ENCODE measurements at places on chromosomes 7 and 10. TPM values are rescaled to one million over a fixed set of nuclear protein-coding genes. Genes with fewer than 3 reads are reported as not detected.

The PCBD1 gene
- 67.6 TPM for total RNA-seq

The MPP7 gene
- total RNA-seq: 30.4 TPM

DNA sequence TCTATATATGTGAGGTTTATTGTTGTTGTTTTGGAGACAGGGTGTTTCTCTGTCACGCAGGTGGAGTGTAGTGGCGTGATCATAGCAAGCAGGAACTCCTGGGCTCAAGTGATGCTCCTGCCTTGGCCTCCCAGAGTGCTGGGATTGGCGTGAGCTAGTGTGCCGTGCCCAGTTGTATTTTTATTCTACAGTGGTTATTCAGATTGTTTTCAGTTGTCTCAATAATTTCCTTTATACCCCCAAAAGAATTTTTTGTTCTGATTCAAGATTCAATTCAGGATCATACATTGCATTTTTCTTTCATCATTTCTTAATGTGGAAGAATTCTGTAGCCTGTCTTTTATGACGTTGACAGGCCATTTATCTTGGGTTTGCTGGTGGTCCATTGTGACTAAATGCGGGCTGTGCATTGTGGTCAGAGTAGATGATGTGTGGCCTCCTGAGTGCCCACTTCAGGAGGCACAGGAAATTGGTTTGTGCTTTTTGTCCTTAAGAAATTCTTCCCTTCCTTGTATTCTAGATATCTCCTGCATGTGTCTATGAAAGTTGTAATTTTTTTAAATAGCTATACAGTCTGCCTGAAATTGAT, 22.9 kb downstream of the RBM33 start:
- no peak for DNase-seq

DNA sequence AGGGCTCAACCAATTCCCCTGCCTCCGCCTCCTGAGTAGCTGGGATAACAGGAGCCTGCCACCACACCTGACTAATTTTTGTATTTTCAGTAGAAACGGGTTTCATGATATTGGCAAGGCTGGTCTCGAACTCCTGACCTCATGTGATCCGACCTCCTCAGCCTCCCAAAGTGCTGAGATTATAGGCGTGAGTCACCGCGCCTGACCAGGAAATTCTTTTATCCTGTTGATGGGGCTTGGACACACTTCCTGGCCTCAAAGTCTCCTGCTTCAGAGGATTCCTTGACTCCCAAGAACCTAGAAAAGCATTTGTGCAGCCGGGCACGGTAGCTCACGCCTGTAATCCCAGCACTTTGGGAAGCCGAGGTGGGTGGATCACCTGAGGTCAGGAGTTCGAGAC, 16.2 kb downstream of the ZNF425 start:
- DNase-seq: no peak

GRCh38 chr7:13945670-13946069, 43.8 kb downstream of the ETV1 start:
- no peak for DNase-seq

DNA sequence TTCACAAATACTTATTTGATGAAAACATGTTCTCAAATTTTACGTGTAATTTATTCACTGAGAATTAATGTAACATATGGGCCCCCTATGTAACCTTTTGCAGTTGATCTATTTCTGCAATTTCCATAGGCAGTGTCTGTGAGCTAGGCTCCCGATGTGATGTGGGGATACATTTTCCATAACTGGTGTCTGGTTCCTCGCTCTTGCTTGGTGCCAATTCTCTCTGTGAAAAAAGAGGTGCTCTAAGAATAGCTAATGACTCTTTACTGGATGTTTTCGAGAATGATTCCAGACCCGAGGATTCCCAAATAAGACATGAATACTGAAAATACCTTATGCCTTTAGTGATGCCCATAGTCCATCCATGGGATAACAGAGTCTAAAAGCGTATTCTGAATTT, 286.7 kb upstream of the FZD8 start:
- DNase-seq: no peak

GRCh38 chr10:90614631-90615030, 243.2 kb downstream of the HTR7 start:
- DNase-seq: no peak

DNA sequence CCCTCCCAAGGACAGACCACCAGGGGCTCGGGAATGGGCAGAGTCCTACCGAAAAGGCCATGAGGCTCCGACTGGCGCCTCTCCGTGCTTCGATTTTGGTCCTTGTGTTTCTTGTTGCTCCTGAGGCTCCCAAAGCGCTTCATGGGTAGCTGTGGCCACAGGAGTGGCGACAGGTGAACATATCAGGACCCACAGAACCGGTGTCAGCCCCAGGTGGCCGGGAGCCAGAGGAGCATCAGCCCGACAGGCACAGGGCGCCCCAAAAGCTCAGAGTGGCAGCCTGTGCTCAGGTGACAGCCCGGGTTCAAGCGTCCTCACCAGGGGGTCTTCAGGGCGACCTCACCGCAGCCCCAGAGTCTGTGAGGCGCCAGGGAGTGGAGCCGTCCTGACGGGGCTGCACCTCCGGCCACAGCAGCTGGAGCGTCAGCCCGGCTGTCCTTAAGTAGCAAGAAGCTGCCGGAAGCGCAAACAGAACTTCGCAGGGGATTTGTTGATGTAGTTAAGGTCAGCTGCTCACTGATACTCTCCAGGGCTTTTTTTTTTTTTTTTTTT, 141.0 kb downstream of the PRKAG2 start:
- no peak for DNase-seq

GRCh38 chr7:29400437-29400836, 163.2 kb upstream of the PRR15 start:
- no peak for DNase-seq

DNA sequence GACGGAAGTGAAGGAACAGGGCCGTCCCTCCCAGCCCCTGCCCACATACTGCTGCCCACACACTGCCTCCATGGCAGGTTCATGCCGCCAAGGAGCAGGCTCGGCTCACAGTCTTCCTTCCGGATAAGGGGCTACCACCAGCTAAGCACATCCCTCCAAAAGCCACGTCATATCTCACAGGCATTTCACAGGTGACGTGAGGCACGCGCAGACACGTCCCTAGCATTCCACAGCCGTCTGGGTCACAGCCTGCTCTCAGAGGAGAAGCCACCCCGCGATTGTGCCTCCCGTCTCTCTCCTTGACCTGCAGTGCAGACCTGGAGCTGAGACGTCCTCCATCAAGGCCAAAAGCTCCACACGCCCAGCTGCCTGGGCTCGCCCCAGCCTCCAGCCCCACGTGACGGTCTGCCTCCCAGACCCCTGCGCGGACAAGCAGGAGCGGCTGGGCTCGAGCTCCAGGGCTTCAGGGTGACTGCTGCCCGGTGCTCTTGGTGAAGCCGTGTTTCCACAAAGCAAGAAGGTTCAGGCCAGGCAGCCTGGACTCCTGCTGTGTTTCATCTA, 114.0 kb downstream of the MAD1L1 start:
- no peak for DNase-seq

- peak; percentile 71 for DNase-seq
These were observed 292.9 kb upstream of the PITRM1 start for GRCh38 chr10:3465406-3465891.

DNA sequence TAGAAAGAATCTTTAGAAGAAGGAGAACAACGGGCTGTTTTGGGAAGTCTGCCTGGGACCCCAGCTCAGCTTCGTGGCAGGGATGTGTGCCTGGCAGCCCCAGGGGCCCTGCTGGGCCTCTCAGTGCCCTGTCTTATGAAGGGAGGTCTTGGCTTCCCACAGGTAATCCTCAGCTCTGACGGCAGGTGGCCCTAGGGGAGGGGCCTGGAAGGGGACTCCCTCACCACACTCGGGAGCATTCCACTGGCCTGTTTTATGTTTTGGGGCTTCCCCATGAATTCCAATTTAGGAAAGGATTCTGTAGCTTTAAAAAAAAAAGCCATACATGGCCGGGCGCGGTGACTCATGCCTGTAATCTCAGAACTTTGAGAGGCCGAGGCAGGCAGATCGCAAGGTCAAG, 3.0 kb upstream of the DMBT1 start:
- no peak for DNase-seq

DNA sequence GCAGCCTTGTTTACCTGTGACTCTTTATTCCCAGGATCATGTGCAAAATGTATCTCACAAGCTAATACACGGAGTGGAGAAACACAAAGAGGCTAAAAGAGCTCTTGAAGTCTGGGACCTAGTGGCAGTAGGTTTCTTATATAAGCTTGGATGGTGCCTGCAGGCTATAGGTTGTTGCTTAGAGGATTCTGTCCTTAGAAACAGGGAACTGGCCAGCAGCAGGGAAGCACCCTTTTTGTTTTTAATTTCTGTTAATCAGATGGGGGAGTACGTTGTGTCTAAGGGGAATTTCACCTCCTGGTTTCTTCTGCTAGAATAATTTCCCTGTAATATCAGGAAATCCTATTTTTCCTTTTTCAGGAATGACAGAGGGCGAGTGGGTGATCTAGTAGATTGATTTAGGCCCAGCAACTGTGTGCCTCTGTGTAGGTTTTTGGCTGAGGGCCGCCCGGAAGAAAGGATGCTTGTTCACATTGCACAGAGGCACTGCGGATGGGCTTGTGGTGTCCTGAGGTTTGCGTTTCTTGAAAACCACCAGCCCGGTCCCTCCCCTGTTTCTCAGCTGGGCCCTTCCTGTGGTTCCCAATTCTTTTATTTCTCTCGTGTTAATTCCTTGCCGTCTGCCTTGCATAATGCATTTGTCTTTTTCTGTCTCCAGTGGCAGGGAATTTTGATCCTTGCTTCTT, 158.0 kb downstream of the CAMK1D start:
- no peak for DNase-seq

GRCh38 chr7:35707422-35707821, 12.5 kb upstream of the HERPUD2 start:
- DNase-seq: no peak

DNA sequence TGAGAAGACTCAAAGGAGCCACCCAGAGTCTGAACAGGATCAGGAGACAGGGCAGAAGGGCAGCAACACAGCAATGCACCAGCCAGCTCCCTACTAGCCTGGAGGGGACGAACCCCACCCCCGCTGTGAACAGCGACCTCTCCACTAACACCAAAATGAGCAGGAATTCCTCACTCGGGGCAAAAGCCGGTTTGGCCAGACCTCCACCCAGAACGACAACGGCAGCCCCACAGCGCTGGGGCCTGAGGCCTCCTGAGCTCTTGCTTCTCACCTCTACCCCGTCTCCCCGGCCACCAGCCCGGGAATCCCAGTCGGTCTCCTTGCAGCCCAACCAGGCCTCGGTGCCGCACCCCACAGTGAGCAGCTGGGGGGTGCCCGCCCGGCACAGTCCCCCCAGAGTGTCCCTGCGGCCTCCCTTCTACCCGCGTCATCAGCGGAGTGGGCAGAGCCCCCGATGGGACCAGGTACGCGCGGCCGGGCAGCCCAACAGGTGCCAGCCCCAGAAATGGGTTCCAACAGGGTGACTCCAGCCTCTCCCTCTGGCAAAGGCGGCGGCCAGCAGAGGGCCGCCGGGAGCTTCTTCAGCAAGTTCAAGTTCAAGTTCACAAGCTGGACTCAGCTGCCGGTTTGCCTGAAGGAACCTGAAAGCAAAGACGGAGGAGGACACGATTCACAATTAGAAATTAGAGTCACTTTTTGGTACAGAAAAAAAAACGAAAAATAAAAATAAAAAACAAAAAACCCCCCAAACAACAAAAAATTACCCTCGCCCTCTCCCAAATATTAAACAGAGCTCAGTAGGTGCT, 129.0 kb downstream of the MARCHF5 start:
- DNase-seq: peak; percentile 50

DNA sequence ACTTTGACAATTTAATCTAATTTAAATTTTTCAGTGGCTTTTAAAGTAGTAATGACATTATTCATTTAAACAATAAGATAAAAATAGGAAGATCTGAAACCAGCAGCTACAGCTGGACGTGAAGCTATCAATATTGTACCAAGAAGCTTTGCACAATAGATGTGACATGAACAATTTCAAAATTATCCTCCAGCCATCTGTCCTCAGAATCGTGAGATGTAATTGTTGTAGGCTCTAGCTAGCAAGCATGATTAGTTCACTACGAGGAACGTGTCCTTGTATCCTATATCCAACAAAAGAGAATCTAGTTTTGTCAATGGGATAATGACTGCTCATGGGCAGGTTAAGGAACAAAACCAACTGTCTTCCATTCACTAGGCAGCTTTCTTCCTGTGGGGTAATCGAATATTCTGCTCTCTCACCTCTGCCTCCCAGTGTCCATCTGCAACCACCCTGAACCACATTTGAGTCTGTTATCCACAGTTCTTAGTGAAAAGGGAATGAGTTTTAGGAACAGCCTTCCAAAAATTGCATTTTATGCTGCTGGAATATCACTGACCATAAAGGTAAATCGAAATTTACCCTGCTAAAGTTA, 247.3 kb downstream of the PARD3 start:
- DNase-seq: no peak

DNA sequence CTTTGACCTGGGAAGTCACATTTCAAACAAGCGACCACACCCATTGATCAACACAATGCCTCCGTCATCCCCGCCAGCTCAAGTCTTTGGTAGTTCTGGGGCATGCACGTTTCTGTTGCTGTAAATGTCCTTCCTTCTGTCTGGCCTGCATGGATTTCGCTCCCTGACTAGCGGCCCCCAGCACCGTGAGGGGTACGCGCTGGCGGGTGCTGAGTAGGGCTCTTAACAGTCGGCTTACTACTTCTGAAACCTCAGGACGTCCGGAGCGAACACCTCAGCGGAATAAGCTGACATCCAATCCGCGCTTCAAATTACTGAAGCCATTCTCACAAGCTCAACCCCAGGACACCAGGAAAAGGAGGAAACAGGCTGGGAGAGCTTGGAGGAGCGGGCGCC, 505 bp downstream of the NUDCD3 start:
- DNase-seq: peak; percentile 53
